ENCODE measurements at places on chromosomes 16 and 17.
A peak's percentile ranks its signal among the peaks of the same experiment; 100 is the strongest.

DNA sequence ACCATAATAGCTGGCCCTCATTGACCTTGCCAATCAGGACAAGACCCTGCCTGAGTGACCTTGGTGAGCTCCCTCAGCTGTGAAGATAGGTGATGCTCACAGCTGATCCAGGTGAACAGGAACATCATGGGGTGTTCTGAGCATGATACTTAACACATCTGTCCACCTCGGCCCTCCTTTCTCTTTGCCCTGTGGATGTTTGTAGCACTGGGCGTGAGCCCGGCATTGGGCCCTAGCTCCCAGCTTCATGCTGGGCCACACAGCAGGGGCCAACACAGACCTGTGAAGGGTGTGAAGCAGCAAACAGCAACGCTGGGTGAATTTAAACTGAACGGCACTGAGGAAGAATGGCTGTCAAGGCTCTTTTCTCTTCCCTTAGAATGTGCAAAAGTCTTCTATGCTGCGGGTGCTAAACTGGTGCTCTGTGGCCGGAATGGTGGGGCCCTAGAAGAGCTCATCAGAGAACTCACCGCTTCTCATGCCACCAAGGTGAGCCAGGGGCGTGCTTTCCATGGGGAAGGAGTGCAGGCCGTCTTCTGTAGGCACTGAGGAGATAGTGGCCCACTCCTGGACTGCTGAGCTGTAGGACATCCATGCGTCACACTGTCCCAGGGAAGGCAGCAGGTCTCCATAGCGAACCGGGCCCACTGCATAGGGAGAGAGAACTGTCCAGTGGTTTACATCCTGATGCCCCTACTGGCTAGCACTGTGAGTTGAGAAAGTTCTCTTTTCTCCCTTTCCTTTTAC lies 35.9 kb downstream of the TMEM11 start:
- DNase-seq, result no peak

DNA sequence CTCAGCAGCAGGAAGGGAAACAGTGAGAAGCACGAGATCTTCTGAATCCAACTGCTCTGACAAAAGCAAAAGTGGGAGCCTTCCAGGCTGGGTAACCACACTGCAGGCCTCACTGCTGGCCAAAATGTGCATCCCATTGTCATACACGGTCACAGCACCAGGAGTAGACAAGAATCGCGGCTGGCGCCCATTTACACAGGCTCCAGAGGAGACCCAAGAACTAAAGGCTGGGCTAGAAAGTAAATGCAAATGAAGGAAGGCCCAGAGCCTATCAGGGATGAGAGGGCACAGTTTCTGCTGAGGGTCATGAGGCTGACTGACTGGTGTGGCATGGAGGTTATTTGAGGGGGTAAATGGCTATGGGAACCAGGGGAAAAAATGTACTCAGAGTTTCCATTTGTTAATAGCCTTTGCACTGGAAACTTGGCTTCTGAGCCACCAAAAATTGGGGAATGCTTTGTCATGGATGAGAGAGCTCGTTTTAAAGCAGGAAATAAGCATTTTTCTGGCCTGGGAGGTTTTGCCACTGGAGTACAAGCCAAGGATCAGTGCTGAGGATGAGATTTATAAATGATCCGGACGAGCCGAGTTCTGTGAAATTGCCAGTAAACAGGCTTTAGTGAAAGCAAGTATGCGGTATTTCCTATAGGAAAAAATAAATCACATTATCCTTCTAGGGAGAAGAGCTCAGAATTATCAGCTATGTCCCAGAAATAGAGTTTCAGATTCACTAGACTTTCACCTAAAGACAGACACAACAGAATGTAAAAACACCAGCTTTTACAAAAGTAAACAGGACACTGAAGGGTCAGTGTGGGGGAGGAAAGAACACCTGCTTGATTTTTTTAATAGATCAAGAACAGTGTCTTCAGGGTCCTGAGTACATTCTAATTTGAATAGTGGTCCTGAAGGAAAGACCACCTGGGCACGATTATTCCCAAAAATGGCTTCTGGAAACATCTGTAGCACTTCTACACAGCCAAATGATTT lies 66.9 kb upstream of the GSG1L start:
- no peak for DNase-seq

- DNase-seq, result no peak
Observed at GRCh38 chr17:78257810-78258322, 26.4 kb downstream of the TMEM235 start.

GRCh38 chr17:48609033-48609432 lies 1.8 kb downstream of the HOXB7 start:
- DNase-seq, result no peak

DNA sequence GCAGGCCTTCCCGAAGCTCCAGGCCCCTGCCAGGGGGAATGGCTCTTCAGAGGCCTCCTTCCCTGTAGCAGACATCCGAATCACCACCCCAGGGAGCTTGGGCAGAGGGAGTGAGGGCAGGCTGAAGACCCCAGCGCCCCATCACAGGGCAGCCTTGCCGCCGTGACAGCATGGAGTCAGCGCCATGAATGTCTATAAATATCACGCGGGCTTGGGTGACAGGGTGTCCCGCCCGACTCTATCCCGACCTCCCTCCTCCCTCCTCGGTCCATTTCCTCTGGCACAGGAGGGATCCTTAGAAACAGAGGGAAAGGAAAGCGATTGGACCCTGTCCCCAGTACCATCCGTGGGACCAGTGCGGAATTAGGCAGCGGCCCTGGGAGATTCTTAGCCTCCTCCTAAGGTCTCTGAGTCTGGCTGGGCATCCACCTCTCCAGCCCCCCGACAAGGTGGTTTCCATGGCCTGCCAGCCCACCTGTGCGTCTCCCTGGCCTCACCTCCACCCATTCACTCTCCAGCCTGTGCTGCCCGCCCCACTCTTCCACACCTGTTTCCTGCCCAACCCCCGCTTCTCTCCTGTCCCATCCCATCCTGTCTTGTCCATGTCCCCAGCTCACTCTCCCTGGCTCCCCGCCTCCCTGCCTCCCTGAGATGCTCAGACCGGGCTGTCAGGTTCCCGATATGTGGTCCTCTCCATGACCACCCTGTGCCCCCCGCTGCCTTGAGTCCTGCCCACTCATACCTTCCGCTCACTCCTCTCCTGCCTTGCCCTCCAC lies 5.1 kb downstream of the ATP2A1 start:
- no peak for DNase-seq

DNA sequence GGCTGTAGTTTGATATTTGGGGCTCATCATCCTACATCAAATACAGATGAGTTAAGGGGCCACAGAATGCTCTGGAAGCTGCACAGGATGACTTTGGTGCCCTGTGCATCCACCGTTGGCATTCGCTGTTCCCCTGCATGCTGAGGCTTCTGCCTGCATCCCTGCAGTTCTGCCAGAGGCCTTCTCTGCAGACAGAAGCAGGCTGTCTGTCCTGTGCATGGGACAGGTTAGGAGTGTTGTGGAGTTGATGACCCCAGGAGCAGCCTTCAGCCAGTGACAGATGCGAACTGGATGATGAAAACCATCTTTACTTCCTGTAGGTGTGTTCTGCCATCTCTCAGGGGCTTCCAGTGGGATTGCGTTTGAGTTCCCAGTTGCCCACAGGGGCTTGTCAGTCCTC lies 13.6 kb upstream of the TNS4 start:
- DNase-seq, result no peak

DNA sequence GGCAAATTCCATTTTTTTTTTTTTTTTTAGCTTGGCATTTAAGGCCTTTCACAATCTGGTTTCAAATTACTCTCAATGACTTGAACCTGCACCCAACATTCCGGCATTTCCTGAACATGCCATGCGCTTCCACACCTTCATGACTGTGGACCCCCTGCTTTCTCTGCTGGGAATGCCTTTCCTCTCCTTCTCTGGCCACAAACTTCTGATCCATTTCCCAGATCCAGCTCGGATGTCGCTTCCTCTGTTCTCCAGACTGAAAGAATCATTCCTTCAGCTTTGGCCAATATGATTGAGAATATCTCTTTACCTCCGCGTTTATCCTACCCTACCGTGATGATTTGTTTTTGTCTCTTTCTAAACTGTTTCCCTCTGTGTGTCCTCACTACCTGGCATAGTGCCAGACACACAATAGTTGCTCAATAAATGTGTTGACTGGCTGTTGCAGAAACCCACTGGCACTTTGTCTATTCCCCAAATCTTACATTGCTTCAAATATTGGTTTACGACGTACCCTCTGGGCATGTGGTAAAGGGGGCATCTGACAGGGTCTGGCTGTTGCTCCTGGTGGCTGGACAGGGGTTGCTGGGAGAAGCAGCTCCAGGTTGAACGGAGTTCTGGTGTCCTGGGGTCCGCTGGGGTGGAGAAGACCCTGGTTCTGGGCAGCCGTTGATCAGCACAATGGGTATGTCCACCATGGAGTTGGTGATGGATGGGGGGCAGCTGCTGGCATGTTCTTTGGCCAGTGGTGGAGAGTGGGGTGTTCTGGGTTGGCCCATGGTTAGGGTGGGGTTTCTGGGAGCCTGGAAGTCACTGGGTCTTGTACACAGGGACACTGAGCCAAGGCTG lies 14.7 kb downstream of the TNS4 start:
- no peak for DNase-seq

DNA sequence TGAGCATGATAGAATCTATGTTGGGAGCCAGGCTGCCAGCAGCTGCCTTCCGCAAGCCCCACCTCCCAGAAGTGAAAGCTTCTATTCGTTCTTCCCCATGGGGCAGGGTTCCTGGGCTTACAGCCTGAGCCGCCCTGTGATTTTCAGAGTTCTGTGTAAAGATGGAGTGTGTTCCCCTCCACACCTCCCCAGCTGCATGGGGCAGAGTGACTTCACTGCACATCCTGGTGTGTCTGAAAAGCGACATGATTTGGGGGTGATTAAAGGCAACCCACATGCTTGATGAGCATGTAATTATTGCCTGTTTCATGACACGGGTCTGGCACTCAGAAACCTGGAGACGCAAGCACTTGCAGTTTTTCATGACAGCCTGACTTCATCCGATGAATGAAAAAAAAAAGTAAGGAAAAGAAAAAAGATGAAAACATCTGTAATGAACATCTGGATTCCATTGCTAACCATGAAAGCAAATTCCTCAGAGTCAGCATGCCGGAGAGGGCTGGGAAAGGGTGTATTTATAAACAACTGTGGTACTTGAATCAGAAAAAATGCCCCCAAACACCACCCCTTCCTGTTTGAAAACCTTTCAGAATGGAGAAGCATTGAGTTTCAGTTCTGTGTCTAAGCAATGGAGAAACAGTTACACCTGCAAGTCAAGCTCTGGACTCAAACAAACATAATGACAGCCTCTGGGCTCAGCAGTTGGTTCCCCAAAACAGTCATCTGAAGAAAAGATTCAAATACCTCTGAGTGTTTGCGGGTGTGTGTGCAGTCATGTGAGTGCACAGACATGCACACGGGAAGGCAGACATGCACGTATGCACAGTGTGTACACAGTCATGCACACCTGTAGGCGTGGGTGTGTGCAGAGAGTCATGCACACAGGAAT lies 266.0 kb downstream of the ENGASE start:
- DNase-seq, result no peak

DNA sequence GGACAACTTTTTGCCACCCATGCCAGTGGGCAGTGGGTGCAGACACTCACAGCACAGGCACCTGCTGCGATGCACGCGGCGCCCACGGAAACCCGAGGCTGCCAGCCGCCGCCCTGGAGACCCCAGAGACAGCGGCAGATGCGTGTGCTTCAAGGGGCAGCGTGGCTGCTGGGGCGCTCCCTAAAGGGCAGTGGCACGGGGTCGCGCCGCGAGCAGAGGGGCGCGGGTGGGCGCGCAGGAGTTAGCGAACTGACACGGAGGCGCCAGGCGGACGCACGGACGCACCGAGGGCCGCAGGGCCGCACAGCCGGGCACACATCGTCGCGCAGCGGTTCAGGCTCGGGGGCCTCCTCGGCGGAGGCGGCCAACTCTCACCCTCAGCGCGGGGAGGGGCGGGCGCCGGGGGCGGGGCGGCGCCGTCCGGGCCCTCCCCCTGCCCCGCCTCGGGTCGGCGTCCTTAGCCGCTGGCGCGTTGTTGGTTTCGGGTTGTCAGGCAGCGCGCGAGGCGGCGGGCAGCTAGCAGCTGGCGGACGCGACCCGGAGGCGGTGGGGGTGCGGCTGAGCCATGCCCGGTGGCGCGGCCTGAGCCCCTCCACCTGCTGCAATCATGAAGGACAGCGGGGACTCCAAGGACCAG lies at the start of gene KIF19:
Gene KIF19, plus strand, starts transcription at position 484 of the 637 bp plus-strand sequence. Its CDS starts 124 bp downstream, at position 608.
- peak; percentile 59 for DNase-seq

- no peak for DNase-seq
Observed at GRCh38 chr17:37493249-37494027, 3.7 kb downstream of the DUSP14 start.

DNA sequence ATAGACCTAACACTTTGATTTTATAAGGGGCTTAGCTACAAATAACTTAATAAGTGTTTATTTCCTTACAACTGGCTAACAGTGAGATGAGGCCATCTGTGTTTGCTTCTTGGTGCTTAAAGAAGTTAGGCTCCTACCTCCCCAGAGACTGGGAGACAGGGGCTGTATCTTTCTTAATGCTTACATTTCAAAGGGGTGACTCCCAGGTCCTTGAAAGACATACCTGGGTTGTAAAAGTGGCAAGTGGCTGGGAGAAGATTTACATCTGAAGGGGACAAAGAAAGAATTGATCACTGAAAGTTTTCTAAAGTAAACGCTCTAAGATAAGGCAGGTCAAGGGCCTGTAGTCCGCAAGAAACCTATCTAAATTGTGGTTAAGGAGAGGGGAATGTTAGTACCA lies 196.8 kb downstream of the CNTNAP4 start:
- no peak for DNase-seq

- no peak for DNase-seq
Observed at GRCh38 chr17:18256351-18256750, 2.2 kb downstream of the FLII start.

GRCh38 chr16:85126705-85127378 lies 14.6 kb upstream of the CIBAR2 start:
- no peak for DNase-seq

DNA sequence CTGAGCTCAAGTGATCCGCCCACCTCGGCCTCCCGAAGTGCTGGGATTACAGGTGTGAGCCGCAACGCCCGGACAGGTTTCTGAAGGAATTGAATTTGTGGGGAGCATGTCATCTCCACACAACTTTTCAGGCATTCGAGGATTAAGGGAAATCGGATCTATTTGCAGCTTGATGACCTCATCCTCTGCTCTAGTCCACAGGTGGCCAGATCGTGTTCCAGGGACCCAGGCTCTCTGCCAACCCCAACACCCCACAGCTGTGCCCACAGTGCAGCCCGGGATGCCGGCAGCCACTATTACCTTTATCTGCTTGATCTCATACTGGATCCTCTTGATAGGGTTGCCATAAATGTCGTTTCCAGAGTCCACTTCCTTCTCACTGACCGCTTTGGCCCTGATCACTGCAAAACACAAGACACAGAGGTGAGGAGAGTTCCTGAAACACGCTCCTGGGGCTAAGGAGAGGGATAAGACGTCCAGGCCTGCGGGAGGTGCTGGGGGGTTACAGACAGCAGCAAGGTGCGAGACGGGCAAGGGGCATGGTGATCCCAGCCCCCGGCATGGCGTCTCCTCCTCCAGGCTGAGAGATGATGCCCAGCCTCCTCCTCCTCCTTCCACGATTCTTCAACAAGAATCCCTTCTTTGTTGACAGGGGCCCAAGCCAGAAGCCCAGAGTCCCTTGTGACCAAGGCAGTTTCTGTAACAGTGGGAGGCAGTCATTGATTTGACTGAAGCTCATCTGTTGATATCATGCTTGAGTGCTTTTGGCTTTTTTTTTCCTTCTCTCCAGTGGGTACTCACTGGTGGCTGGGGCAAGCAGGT lies 29.3 kb downstream of the CEP295NL start:
- DNase-seq, result no peak

- no peak for DNase-seq
Observed at GRCh38 chr16:16057102-16057501, 107.7 kb downstream of the ABCC1 start.

- DNase-seq, result no peak
Observed at GRCh38 chr17:29587591-29587990, 1.9 kb downstream of the GIT1 start.

- peak; percentile 34 for DNase-seq
Observed at GRCh38 chr17:35460354-35460851, 11.8 kb upstream of the SLFN13 start.

Data from NCI-H1436 (cell line).